ENCODE measurements at places on chromosomes 7 and 10. TPM values are rescaled to one million over a fixed set of nuclear protein-coding genes. Genes with fewer than 3 reads are reported as not detected.

Gene MKX
- total RNA-seq, result 10.1 TPM

Gene RADIL
- 1.0 TPM for total RNA-seq

Gene FAM107B
- 48.4 TPM for total RNA-seq

Gene RBP4
- total RNA-seq, result 11.1 TPM

Gene SYT15B
- total RNA-seq, result 0.39 TPM

Gene CALD1
- 294 TPM for total RNA-seq

Gene SPAG6
- 2.1 TPM for total RNA-seq

Gene NME8
- total RNA-seq, result not detected

Gene FOXP2
- 17.0 TPM for total RNA-seq

Gene LRRC18
- total RNA-seq, result not detected

Gene MMD2
- not detected for total RNA-seq

Gene BAIAP2L1
- 16.1 TPM for total RNA-seq

Data from articular chondrocyte of knee joint (primary cell).